ENCODE measurements at places on chromosomes 7 and 10.

GRCh38 chr7:16604054-16604453 is 41.5 kb downstream of the ANKMY2 start:
- no peak for DNase-seq

GRCh38 chr7:4202154-4202736 is 479.9 kb upstream of the FOXK1 start:
- DNase-seq = no peak

DNA sequence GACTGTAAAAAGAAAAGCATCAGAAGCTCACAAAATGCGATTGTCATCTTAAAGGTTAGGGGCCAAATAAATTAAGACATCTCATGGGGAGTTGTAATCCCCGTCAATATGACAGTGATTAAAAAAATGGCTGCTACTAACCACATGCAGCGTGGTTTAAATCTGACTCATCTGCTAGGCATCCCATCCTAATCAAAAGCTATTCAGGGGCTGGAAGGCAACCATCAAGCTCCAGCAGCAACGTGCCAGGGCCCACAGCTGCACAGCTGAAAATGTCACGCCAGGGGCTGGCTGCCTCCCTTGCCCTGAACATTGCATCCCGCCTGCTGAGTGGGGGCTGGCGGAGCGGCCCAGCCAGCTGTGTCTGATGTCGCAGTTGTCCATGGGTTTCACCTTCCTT is 66.3 kb upstream of the FRMD4A start:
- peak; percentile 95 for DNase-seq

DNA sequence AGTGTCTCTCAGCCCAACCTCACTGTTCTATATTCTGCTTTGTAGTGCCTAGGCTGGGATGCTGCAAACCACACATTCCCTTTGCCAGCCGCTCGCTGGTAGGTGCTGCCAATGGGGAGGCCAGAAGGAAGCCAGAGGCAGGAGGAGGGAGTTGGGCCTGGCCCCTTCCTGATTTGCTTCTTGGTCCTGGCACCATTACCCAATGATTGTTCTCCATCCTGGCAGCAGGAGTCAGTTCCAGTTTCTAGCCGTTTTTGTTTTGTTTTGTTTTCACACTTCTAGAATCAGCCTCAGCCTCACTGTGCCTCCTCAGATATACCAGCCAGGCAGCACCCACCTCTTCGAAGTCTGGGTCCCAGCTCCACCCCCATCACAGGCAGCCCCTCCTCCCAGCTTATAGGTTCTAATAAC is 27.4 kb upstream of the LOXL4 start:
- no peak for DNase-seq

GRCh38 chr10:1257274-1257673 is 201.1 kb downstream of the WDR37 start:
- no peak for DNase-seq

DNA sequence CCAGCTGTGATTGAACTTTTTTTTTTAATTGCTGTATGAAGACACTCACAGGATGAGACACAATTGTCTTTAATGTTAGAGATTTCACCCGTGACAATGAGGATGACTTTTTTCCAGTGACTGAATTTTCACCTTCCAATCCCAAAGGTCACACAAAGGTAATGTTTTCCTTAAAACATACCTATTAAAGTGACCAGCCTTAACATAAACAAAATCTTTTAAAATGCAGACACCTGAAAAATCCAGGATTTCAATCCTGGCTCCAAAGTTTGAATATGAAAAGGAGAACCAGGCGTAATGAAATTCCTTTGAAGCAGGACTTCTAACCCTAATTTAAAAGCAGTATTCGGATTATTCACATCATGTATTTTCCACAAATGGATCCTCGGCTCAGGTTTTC is 647.7 kb downstream of the GATA3 start:
- no peak for DNase-seq

GRCh38 chr10:97916586-97916985 is 66.9 kb downstream of the GOLGA7B start:
- no peak for DNase-seq

DNA sequence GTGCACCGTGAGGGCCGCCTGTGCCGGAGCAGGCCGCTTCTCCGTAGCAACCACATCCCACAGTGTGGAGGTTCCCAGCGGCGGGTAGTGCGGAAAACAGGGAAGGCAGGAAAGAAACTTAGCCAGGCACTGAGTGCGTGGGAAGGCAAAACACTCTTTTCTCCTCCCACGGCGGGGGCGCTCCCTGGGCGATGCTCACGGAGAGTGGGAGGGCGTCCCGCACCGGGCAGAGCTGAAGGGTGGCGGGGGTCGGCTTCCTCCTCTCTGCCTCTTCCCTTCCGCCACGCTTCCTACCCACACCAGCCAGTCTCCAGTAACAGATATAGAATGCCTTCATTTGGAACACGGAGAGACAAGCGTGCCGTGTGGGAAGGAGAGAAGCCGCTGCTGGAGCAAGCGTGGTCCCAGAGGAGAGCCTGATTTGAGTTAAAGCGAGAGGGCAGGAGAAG is 252.5 kb downstream of the PAXIP1 start:
- no peak for DNase-seq

DNA sequence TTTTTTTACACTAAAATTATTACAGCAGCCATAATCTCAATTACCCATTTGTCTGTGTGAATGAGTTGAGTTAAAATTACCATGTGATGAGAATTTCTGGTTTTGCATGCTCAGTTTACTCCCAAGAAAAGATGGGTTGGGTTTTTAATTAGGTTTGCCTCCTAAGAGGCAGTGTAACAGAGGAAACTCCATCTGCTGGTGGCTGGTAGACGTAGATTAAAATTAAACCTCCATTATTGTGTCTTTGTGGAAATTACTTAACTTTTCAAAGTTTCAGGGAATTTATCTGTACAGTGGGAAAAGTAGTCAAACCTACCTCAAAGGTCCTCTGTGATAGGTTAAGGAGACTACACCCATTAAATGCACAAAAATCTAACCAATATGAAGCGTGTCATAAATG is 954.2 kb downstream of the PCDH15 start:
- DNase-seq = no peak

DNA sequence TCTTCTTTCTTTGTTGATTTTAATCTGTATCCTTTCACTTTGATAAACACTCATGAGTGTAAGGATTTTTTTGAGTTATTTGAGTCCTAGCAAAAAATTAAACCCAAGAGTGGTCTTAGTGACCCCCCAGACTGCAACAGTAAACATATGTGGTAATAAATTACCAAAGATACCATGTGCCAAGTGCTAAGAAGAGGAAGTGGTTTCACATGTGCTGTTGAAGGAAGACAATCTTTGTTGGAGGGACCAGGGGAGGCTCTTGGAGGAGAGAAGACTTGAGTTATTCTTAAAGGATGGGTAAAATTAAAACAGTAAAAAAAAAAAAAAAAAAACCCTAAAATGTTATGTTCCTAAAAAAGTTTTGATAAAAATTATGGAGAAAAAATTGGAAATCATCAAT is 150.2 kb downstream of the SEC23IP start:
- no peak for DNase-seq

DNA sequence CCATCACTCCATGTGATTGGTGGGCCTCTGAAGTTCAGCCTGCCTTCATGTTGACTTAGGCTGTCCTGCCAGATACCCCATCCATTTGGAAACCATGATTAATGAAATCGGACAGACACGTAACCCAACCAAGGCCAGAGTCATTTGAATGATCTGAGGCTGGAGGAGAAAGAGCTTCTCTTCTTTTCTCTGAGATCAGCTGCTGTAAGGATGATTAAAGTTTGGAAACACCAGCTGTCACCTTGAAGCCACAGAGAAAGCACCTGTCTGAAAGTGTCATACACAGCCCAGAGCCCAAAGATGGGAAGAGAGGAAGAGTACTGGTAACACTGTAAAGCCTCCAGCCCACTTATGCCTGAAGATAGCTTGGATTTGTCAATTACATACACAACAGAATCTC is 22.9 kb downstream of the NEBL start:
- DNase-seq = no peak

- no peak for DNase-seq
These were observed 7.0 kb downstream of the UMAD1 start for GRCh38 chr7:7647495-7648036.

DNA sequence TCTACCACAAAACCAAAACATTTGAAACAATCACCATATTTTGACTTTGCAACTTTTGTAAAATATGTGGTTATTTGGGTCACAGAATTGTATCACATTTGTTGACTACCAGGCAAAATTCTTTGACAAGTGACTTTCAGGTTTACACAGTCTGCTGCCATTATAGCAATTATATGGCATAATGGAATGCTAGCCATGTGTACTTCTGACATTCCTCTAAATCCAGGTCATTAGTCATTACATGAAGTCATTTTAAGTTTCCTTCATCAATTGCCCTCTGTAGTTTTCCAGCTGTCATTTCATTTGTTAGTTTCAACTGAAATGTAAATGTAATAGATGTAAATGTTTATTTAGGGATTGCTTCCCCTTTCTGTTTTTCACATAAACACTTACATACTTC is 137.5 kb downstream of the IMMP2L start:
- DNase-seq = no peak

GRCh38 chr7:157483971-157484410 is 147.2 kb downstream of the DNAJB6 start:
- DNase-seq = no peak

GRCh38 chr10:5565671-5566581 is 41.2 kb downstream of the CALML3 start:
- DNase-seq = peak; percentile 55

GRCh38 chr10:13351340-13351915 is 3.3 kb upstream of the SEPHS1 start:
- DNase-seq = no peak

- no peak for DNase-seq
These were observed 295.2 kb downstream of the PTEN start for GRCh38 chr10:88158526-88159122.

DNA sequence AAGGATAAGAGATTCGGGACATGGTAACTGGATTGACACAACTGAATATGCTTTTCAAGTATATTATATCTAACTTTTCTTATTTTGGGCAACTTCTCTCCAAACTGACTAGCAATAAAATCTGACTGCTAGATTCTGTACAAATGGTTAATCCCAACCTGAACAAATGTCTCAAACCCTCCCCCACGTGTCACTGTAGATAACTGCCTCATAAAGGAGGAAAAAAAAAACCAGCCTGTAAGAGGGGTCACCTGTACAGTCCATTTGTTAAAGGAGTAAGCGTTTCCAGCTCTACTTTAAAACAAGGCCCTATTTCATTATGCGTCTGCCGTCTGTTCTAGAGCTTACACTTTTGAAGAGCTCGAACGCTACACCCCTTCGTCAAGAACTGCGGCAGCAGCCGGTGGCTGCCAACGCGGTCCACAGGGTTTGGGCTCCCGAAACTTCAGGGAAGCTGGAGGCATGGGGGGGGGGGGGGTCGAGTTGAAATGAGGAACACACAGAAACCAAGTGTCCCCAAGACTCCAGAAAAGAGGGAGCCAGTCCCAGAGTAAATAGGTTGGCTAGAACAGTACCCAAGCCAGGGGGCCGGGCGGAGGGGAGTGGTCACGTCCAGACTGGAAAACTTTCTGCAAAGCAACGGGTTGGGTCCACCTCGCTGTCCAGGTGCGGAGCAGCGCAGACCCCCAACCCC is 492 bp downstream of the COG5 start:
- DNase-seq = no peak

- no peak for DNase-seq
These were observed 318.5 kb downstream of the DOCK4 start for GRCh38 chr7:111887734-111888133.

GRCh38 chr10:71753091-71753959 is 20.0 kb downstream of the VSIR start:
- no peak for DNase-seq

DNA sequence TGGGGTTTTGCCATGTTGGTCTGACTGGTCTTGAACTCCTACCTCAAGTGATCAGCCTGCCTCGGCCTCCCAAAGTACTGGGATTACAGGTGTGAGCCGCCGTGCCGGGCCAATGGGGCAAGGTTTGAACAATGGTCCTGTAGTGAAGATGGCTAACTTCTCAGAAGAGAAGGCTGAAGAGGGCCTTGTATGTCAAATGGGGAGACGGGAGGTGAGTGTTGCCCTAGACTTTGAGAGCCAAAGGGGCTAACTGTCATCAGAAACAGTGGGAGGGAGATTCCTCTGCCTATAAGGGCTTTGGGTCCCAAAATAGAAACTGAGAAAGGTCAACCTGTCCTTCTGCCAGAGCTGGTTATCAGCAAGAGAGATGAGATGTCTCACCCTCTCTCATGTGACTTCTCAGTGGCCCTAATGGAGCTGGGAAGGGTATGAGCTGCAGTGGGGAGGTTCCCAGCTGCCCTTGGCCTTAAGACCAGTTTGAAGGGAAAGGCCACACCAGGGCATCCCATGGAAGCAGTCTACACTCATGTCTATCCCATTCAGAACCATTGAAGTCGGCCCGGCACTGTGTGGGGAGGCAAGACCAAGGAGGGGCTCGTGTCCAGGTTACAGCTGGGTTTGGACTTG is 1.3 kb upstream of the SAMD8 start:
- DNase-seq = no peak

GRCh38 chr7:7427363-7427762 is 108.3 kb downstream of the COL28A1 start:
- no peak for DNase-seq

GRCh38 chr10:72263613-72264241 is 10.0 kb upstream of the DDIT4 start:
- DNase-seq = no peak

- no peak for DNase-seq
These were observed 107.0 kb downstream of the WDR37 start for GRCh38 chr10:1163204-1163660.

GRCh38 chr10:9824631-9825071 is 1193.0 kb upstream of the CELF2 start:
- no peak for DNase-seq

- DNase-seq = no peak
These were observed 33.8 kb downstream of the TPST1 start for GRCh38 chr7:66238773-66239466.

DNA sequence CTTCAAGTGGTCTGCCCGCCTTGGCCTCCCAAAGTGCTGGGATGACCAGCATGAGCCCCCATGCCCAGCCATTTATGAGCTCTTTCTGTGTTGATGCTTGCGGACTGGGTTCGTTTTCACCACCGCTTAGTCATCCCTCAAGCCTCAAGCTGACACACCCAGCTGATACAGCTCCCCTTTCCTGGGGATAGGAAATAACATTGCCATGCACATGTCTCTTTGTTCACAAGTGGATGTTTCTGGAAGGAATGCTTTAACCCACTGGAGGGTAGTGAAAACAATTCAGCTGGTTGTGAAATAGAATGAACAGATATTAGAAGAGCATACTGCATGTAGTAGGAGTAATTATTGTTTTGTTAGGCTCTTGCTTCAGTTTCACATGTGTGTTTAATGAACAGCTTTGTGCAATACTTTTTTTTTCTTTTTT is 8.5 kb upstream of the METTL27 start:
- DNase-seq = peak; percentile 98

DNA sequence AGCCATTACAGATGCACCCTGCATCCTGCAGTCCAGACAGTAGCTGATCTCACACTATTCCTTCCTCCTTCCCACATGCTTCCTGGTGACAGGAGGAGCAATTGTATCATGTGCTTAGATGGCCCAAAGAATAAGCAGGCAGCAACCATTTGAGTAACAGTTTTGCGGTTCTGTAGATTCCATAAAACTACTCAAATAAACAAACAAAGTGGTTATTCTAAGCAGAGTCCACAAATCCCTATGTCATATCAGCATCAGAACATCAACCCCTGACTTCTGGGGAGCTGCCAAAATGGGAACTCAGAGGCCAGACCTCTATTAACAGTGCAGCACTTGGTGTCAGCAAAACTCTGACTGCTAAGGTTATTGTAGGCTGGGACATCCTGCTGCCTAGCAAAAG is 226.0 kb downstream of the SORCS1 start:
- no peak for DNase-seq

GRCh38 chr10:34480345-34480744 is 334.8 kb downstream of the PARD3 start:
- no peak for DNase-seq
